ENCODE measurements at places on chromosomes 1 and 21.

DNA sequence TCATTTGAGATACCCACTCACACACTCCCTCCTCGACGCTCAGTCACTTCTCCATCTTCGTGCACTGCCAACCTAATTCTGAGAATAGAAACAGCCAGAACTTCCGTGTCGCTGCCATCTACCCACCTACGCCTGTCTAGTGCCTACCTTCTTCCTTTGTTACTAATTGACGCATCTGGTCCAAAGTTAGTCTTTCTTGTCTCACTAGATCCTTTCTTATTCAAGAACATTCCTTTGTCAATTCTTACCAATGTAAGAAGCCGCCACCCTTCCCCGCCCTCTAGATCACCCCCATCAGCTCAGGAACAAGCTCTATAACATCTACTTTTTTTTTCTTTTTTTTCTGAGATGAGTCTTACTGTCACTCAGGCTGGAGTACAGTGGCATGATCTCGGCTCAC, 3.7 kb downstream of the PADI6 start:
- no peak for DNase-seq

- no peak for DNase-seq
Observed at GRCh38 chr1:16241221-16241708, 4.3 kb upstream of the CPLANE2 start.

DNA sequence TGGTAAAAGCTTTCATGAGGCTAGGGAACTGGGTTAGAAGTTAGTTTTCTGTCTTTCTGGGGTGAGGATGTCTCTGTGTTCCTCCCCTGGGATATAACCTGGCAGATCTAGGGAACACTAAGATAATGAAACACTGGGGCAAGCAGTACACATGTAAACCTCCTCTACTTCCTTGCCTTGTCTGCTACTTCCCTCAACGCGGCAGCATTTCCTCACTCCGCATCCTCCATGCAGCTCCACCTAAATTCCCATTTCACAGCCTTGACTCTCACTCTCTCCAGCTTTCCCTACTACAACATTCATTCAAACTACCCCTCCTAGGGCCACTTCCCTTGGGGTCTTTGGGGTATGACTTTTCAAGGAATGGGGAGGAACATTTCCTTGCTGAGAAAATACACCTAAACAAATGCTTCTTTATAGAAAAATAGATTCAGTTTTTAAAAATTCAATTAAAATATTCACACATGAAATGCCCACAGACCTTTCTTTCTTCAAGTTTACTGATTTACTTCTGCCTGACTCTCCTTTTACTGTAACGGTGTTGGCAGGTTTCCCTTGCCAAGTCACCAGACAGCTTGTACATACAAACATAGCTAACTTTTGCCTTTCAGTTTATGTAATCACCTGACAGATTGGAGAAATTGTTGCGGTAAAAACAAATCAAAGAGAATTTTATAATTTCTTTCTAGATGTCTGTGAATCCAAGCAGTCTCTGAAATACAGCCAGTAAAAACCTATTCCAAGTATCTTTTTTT, 90.1 kb downstream of the TNFSF18 start:
- no peak for DNase-seq

DNA sequence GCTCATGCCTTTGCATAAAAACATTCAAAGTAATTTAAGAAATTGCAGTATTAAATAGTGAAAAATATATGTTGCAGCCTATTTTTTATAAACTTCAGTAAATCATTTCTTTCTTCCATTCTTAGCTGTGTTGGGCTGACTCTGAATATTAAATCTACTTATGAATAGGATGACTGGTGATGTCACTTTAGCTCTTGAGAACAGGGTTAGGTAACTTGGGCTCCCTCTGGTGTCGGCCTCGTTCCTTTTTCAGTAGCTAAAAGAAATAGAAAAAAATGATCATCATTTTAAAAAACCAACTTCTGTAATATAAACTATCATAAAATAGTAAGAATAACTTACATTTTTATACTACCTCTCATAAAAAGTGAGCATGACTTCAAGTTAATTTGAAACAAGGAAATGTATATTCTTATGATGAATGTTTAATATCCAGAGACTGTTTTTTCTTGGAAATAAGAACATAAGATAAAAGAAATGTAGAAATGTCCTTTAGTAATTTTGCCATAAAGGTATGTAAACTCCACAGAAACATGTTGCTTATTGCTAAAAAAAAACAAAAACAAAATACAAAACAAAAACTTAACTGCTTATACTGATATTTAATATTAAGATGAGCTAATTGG, 26.8 kb upstream of the NCAM2 start:
- peak; percentile 47 for DNase-seq

DNA sequence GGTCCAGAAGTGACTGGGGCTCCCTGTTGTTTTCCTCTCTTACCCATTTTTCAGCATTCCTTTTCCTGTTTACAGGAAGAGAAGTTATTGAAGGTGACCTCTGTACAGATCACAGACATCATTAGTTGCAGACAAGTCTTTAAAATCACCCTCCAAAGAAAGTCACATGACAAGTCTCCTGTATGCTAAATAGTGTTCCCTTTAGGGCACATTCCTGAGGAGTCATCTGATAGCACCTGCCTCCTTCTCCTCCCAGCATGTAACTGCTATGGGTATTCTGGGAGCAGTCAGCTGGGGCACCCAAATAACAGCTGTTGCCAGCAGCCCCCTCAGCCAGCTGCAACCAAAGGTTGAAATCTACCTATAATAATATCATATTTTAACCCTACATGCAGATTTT, 200.6 kb downstream of the PTGER3 start:
- no peak for DNase-seq

- DNase-seq: no peak
Observed at GRCh38 chr1:231699784-231700183, 73.2 kb downstream of the DISC1 start.

All from stimulated activated CD4-positive, alpha-beta T cell treated with anti-CD3 and anti-CD28 coated beads, Interleukin-15, amount 100 ng/mL, for 24 hours (primary cell).